Activated T-cell treated with anti-CD3 and anti-CD28 coated beads, Interleukin-2, amount 50 U/mL, for 24 hours (primary cell): ENCODE measurements at places on chromosomes 2 and 18.
A peak's percentile ranks its signal among the peaks of the same experiment; 100 is the strongest.

GRCh38 chr2:71005271-71006202 lies 10.9 kb upstream of the TEX261 start:
- no peak for DNase-seq

DNA sequence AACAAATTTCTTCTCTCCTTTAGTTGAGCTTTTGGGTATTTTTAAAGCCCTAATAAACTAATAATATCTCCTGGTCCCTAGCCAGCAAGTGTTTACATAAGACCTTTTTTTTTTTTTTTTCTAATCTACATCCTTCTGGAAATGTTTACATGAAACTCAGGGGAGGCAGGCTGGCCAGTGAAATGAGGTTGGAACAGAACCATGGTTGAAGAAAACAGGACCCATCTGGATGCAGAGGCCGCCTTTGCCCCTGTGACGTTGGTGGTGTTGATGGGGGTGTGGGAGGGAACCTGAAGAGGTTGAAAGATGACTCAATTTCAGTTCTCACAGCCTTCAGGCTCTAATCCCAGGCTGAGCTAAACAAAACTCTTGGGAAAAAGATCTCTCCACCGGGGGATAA lies 118.5 kb downstream of the NRP2 start:
- DNase-seq = no peak

GRCh38 chr2:184945824-184946223 lies 347.5 kb downstream of the ZNF804A start:
- DNase-seq = no peak

DNA sequence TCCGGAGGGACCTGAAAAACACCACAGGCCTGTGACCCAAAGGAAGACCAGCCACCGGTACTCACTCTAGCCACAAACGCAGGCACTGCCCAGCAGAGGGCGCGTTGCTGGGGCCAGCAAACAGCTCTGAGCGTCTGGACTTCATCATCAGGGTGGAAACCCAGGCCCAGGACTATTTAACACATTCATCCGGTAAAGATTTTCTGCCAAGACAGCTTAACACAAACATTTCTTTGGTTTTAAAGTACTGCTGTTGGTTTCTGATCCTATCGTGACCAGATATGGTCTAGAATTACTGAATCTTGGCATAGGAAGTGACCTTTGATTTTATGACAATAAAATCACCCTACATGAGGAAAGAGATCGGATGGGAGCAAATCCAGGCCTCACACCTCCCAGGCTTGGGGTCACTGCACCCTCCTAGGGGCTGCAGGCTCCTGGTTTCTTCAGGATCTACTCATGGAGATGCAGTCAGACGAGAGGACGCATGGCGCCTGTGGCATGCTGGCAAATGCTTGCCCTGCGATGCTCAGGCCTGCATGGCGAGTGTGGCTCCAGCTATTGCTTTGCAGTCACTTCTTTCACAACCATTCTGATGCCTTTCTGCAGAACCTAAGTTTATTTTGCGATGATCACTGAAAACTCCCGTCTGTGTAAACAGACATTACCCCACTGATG lies 130.4 kb downstream of the COL4A4 start:
- peak; percentile 45 for DNase-seq

- peak; percentile 62 for DNase-seq
Measured at GRCh38 chr2:8684540-8684877, 2.7 kb downstream of the ID2 start.

DNA sequence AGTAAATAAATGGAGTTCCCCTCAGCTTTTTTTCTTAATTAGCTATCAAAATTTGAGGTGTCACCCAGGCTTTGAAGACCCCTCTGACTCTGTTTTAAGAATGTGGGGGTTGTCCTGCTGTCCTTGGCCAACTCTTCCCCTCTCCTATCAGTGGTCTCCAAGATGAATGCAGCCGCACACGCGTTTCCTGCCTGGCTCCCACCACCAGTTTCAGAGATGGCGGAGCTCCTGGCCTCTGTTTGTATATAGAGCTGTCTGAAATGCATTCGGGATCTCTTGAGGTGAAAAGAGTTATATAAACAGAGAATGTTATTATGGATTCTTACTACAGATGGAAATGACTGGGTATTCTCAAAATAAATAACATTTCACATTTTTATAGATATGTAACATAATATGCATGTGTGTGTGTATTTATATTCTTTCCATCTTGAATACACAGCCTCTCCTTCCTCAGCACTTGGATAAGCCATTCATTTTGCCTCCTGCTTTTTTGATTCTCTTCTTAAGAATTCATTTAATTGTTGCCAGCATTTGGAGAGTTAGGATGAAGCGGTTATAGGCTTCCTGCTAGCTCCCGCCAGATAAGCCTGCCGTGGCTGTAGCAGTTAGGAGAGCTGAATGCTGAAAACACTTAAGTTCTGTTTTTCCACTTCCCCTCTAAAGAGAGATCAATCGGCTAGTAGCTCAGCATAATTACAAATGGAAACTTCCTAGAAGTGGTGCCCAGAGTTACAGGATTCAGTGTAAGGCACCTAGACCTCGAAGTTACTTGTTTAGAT lies 659.3 kb upstream of the FANCL start:
- DNase-seq = no peak

- no peak for DNase-seq
Measured at GRCh38 chr18:44568986-44569385, 111.7 kb upstream of the SETBP1 start.

DNA sequence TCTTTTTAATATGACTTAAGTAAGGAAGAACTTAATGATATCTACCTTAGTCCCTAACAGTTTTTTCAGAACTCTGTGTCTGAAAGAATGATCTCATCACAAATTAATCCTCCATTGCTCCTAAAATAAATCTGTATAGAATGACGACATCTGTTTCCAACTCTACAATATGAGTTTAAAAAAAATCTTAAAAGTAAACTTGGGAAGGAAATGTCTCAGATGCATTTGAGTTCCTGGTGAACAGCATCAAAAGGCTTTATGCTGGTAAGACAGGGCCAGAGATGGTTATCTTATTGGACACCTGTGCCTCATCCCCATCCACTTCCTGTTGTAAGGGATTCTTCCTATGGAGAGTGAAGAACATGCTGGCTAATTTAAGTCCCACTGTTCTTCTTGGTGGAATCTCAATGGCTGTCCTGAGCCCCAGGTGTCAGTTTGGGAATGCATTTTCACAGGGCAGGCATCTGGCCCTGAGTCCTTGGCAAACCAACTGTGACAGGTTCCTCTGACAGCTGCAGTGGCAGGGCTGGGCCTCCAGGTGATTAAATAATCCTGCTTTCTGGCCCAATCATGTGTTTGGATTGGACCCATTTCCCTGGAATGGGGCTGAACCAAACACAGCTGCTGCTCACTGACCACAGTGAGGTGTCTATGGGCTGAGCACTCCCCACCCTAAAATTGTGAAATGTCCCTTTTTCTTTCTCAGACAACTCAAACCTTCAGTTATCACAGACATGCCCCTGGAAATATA lies 12.9 kb upstream of the NCKAP5 start:
- DNase-seq = no peak

GRCh38 chr2:10721396-10722251 lies at the start of gene ATP6V1C2:
Gene ATP6V1C2 (plus strand): TSS chr2:10721630. CDS start chr2:10722850, 1,220 bp downstream.
- peak; percentile 43 for DNase-seq

DNA sequence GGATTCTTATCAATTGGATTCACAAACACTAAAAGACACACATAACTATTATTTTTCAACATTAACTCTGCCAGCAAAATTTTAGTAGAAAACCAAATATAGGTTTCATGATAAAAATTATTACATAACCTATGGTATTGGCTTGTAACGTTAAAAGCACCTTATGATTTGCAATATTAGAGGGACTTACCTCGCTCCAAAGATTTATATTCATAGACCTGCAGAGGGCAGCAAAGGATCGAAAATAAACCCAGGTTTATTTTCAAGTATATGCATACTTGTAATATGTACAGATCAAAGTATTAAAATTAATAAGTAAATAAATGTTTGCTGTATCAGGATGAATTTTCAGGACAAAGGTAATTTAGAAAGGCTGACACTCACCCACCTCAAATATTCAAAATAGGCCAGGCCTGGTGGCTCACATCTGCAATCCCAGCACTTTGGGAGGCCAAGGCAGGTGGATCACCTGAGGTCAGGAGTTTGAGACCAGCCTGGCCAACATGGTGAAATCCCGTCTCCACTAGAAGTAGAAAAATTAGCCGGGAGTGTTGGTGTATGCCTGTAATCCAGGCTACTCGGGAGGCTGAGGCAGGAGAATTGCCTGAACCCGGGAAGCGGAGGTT lies 45.3 kb downstream of the LRPPRC start:
- no peak for DNase-seq

- no peak for DNase-seq
Measured at GRCh38 chr18:37764541-37765288, 199.1 kb upstream of the CELF4 start.

GRCh38 chr18:23259701-23260681 lies 124.7 kb downstream of the CABLES1 start:
- DNase-seq = peak; percentile 44

DNA sequence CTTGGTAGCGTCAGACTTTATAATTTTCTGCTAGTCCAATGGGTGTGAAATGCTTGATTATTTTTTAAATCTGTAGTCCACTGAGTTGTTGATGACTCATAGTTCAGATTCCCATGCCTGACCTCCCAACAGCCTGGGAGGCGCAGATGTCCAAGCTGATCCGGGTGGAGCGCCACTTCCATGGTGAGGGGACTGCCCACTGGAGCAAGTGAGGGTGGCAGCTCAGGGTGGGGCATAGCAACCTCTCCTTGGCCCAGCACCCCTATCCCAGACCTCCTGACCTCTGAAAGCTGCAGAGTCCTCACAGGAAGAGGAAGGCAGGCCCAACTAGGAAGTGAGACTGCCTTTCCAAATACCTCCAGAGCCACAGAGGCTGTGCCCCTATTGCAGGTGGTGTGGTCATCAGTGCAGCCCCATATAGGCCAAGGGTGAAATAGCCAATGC lies 4.4 kb downstream of the MAL start:
- DNase-seq = no peak

DNA sequence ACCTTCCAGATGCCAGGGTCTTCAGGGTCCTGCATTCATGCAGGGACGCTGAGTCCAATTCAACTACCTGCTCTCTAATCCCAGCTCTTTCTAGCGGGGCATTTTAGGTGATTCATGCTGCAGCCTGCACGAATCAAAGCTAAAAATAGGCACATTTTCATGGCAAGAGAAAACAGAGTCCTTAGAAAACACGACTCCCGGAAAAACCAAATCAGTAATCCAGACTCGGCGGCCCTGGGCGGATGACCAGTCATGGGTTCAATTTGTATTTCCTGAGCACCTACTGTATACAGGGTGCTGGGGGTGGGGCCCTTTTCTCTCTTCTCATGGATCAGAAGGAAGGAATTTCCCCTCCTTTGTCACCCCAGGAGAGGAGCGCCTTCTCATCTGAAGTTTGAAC lies 64.4 kb downstream of the LONRF2 start:
- DNase-seq = no peak

- no peak for DNase-seq
Measured at GRCh38 chr2:80670763-80671162, 366.2 kb upstream of the LRRTM1 start.

DNA sequence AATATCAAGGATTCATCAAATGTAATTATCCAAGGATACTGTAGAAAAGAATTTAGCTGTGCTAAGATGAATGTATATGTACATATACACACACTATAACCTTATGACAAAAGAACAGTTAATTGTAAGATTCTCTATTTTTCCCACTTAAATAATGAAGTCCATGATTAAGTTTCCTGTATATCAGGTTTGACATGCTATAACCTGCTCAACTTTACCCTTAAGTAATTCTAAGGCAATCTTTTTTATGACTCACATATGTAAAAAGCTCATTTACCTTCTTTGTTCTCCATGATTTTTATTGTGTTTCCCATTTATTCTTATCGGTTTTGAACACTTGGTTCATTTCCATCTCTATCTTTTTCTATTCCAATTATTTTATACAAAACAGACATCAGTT lies 1213.1 kb upstream of the SLC39A10 start:
- DNase-seq = no peak

GRCh38 chr2:23460993-23461392 lies 76.0 kb downstream of the KLHL29 start:
- DNase-seq = no peak

GRCh38 chr2:239870276-239870675 lies 154.9 kb downstream of the NDUFA10 start:
- DNase-seq = peak; percentile 13

GRCh38 chr2:219687882-219688559 lies 60.6 kb downstream of the SLC4A3 start:
- no peak for DNase-seq

DNA sequence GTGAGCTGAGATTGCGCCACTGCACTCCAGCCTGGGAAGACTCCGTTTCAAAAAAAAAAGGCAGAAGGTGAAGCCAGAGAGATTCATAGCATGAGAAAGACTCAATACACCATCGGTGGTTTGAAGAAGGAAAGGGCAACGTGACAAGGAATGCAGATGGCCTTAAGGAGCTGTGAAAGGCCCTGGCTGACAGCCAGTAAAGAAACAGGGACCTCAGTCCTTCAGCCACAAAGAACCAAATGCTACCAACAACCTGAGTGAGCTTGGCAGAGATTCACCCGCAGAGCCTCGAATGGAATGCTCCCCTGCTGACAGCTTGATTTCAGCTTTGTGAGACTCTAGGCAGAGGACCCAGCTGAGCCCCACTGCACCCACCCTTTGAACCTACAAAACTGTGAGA lies 154.9 kb upstream of the NDUFV2 start:
- no peak for DNase-seq

DNA sequence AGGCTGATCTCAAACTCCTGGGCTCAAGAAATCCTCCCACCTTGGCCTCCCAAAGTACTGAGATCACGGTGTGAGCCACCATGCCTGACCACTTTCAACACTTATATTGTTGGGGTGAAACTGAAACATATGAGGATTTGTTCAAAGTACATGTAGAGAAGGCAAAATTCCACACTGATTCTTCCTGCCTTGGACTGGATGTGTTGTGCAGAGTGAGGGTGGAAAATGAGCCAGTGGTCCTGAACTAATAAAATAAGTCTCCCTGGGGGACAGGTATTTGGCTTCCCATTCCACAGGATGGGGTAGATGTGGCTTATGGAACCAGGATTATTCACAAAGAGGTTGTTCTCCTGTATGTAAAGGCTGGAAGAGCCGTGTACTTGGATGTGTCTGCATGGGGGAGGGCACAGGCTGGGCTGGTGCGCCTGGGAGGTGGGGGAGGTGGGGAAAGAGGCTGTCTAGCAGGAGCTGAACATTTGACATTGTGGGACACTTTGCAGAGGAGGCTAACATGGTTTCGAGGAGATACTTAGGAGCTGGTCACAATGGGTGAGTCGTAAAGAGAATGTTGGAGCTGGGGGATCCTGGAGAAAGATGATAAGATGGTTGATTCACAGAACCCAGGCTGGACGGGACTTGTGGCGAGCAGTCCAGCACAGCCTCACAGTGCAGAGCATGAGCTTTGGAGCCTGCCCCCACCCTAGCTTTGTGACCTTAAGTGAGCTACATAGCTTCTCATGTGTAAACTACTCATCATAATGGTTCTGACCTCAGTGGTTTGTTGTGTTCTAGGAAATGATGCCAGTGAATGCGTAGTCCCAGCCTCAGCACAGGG lies at the start of gene TXNDC2:
TXNDC2 (plus strand) TSS at position 804 of the 835 bp plus-strand sequence. CDS start 708 bp downstream, outside the sequence.
- DNase-seq = no peak
